ENCODE measurements at places on chromosomes 2 and 18.

DNA sequence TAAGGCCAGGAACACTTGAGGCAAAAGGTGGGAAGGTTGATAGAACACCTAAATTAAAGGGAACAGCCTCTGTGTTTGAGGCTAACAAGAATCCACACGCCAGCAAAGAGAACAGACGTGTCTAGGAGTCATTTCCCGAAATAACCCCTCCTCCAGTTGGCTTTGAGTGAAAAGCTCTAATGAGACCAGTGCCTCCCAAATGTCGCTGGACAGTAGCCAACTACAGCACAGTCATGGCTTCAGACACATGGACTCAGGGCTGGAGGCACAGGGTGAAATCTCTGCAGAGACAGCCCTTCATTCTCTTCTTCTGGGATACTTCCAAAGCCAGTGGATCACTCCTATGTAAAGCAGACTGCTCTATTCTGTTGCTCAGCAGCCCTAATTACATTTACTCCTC is 49.6 kb downstream of the SOWAHC start:
- no peaks in the 10 kb centered on the region for H3K4me1 ChIP-seq
- no peak overlapping the region for H3K4me3 ChIP-seq
- no peaks in the 10 kb centered on the region for H3K36me3 ChIP-seq

- peak overlapping the region; percentile 68 for H3K27ac ChIP-seq
- no peak overlapping the region for H3K4me3 ChIP-seq
- H3K27me3 ChIP-seq: no peaks in the 10 kb centered on the region
- H3K36me3 ChIP-seq: peaks cover 68% of the 10 kb centered on the region
- no peak for DNase-seq
These were observed 5.0 kb downstream of the NDUFS1 start for GRCh38 chr2:206154197-206154596.

DNA sequence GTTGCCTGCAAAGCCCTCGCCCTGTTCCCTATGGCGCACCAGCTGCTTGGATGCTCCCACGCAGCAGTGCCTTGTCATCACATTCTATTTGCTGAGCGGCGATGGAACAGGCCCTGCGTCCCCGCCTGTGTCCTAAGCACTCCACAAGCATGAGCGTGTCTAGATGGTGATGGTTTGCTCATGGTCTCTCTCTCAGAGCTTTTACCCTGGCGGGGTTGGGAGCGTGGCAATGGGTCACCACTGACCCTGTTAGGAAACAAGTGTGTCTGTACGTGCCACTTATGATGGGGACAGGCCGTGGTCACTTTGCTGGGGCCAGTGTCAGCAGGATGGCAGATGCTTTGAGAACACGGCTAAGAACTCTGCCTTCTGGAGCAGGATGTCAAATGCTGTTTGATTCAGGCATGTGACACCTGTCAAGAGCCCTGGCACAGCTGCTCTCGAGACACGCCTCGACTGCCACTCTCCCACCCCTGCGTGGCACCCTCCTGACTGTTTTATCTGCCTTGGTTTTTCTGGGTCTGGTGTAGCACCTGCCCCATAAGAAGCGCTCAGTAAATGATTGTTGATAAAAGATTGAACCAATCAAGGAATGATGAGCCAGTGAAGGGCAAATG is 44.2 kb downstream of the RRM2 start:
- H3K4me1 ChIP-seq: no peaks in the 10 kb centered on the region
- DNase-seq: no peak
- no peak overlapping the region for H3K4me3 ChIP-seq
- peak overlapping the region; percentile 38 for H3K27ac ChIP-seq
- H3K36me3 ChIP-seq: peaks cover 17% of the 10 kb centered on the region

GRCh38 chr2:204407204-204408014 is 137.9 kb upstream of the PARD3B start:
- no peak for DNase-seq
- H3K36me3 ChIP-seq: peaks cover under 1% of the 10 kb centered on the region
- peaks cover 16% of the 10 kb centered on the region for H3K27me3 ChIP-seq
- no peak overlapping the region for H3K4me3 ChIP-seq
- no peak overlapping the region for H3K27ac ChIP-seq

- H3K4me3 ChIP-seq: no peak within 1 kb of the TSS
- peaks cover 17% of the 10 kb centered on the region for H3K27me3 ChIP-seq
- no peaks in the 10 kb centered on the region for H3K4me1 ChIP-seq
- H3K36me3 ChIP-seq: no peaks in the 10 kb centered on the region
These were observed at the start of gene FAM237A for GRCh38 chr2:206642075-206643025. Gene FAM237A (plus strand): TSS chr2:206642487. CDS start chr2:206644237, 1,750 bp downstream.

- no peaks in the 10 kb centered on the region for H3K27me3 ChIP-seq
- no peak overlapping the region for H3K27ac ChIP-seq
- H3K4me3 ChIP-seq: no peak overlapping the region
- peaks cover 98% of the 10 kb centered on the region for H3K36me3 ChIP-seq
- no peak for DNase-seq
- peaks cover 3% of the 10 kb centered on the region for H3K4me1 ChIP-seq
These were observed 33.6 kb downstream of the RNMT start for GRCh38 chr18:13760047-13760446.

GRCh38 chr2:64086347-64087082 is 57.7 kb downstream of the PELI1 start:
- H3K36me3 ChIP-seq: peaks cover 17% of the 10 kb centered on the region
- peak overlapping the region; percentile 16 for H3K27ac ChIP-seq
- H3K4me1 ChIP-seq: peaks cover 14% of the 10 kb centered on the region
- H3K4me3 ChIP-seq: no peak overlapping the region

DNA sequence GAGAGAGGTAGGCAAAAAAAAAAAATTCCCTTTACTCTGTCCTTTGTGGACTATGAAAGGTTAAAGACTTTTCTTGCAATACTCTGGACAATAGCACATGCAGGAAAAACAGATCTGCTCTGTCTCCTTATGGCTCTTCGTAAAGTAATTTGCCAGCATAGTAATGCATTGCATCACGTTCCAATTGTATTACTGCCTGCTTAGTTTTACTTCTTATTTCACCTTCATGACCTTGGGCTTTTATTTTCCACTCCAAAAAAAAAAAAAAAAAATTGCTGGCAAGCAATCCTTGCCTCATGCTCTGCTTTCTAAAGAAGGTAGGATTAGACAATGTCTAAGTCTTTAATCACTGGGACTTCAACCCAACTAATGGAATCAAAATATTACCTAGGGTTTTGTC is 1802.7 kb downstream of the SUCLG1 start:
- H3K27ac ChIP-seq: no peak overlapping the region
- DNase-seq: no peak
- no peaks in the 10 kb centered on the region for H3K4me1 ChIP-seq
- H3K27me3 ChIP-seq: no peaks in the 10 kb centered on the region

DNA sequence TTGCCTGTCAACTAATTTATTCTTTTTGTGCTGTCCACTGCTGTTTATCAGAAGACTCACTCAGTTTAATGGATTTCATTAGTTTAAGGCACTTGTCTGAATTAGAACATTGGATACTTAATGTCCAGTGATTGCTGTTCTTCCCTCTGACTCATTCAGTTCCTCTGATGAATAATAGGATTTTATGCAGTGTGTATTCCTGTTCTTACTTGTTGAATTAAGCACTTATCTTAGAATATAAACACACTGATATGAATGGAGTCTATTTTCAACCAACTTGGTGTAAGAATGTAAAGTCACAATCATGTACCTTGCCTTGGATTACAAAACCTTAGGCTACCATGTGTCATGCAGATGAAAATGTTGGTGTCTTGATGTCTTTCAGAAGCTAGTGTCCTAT is 87.0 kb upstream of the PROKR1 start:
- peaks cover 10% of the 10 kb centered on the region for H3K4me1 ChIP-seq
- no peak overlapping the region for H3K4me3 ChIP-seq
- H3K36me3 ChIP-seq: no peaks in the 10 kb centered on the region
- no peaks in the 10 kb centered on the region for H3K27me3 ChIP-seq

- H3K4me1 ChIP-seq: no peaks in the 10 kb centered on the region
- no peak for DNase-seq
- no peak overlapping the region for H3K27ac ChIP-seq
- H3K36me3 ChIP-seq: no peaks in the 10 kb centered on the region
These were observed 125.9 kb downstream of the PXDN start for GRCh38 chr2:1618191-1618961.

GRCh38 chr18:24989760-24990593 is 362.0 kb downstream of the ZNF521 start:
- H3K27me3 ChIP-seq: peaks cover 6% of the 10 kb centered on the region
- no peaks in the 10 kb centered on the region for H3K4me1 ChIP-seq
- no peak overlapping the region for H3K4me3 ChIP-seq
- no peaks in the 10 kb centered on the region for H3K36me3 ChIP-seq
- H3K27ac ChIP-seq: no peak overlapping the region

- H3K4me1 ChIP-seq: no peaks in the 10 kb centered on the region
- H3K27ac ChIP-seq: no peak overlapping the region
- DNase-seq: no peak
- peaks cover 19% of the 10 kb centered on the region for H3K27me3 ChIP-seq
- no peak overlapping the region for H3K4me3 ChIP-seq
These were observed 150.2 kb downstream of the TTC32 start for GRCh38 chr2:19751631-19752030.

GRCh38 chr2:95343429-95344214 is 46.5 kb downstream of the KCNIP3 start:
- H3K27ac ChIP-seq: no peak overlapping the region
- H3K4me1 ChIP-seq: peaks cover 2% of the 10 kb centered on the region
- peak; percentile 12 for DNase-seq
- H3K4me3 ChIP-seq: no peak overlapping the region
- H3K27me3 ChIP-seq: peaks cover 62% of the 10 kb centered on the region
- H3K36me3 ChIP-seq: no peaks in the 10 kb centered on the region

- no peak for DNase-seq
- no peak overlapping the region for H3K27ac ChIP-seq
- H3K36me3 ChIP-seq: no peaks in the 10 kb centered on the region
- H3K4me1 ChIP-seq: no peaks in the 10 kb centered on the region
- H3K27me3 ChIP-seq: no peaks in the 10 kb centered on the region
These were observed 25.3 kb downstream of the FSHR start for GRCh38 chr2:49129034-49129433.

GRCh38 chr2:55236992-55237543 is 4.6 kb downstream of the RPS27A start:
- peak overlapping the region; percentile 26 for H3K27ac ChIP-seq
- no peak for DNase-seq
- H3K27me3 ChIP-seq: no peaks in the 10 kb centered on the region

GRCh38 chr2:180618570-180618969 is 361.8 kb upstream of the UBE2E3 start:
- H3K36me3 ChIP-seq: no peaks in the 10 kb centered on the region
- no peaks in the 10 kb centered on the region for H3K4me1 ChIP-seq
- H3K27ac ChIP-seq: no peak overlapping the region
- H3K27me3 ChIP-seq: peaks cover 3% of the 10 kb centered on the region
- no peak for DNase-seq
- no peak overlapping the region for H3K4me3 ChIP-seq

GRCh38 chr2:118576109-118576855 is 271.2 kb downstream of the EN1 start:
- no peaks in the 10 kb centered on the region for H3K4me1 ChIP-seq
- H3K27me3 ChIP-seq: peaks cover 11% of the 10 kb centered on the region
- H3K36me3 ChIP-seq: no peaks in the 10 kb centered on the region
- DNase-seq: no peak
- H3K4me3 ChIP-seq: no peak overlapping the region
- no peak overlapping the region for H3K27ac ChIP-seq

GRCh38 chr2:237209885-237210284 is 124.2 kb downstream of the COPS8 start:
- H3K4me1 ChIP-seq: no peaks in the 10 kb centered on the region
- no peak overlapping the region for H3K4me3 ChIP-seq
- H3K36me3 ChIP-seq: no peaks in the 10 kb centered on the region
- no peak overlapping the region for H3K27ac ChIP-seq
- peaks cover 45% of the 10 kb centered on the region for H3K27me3 ChIP-seq

DNA sequence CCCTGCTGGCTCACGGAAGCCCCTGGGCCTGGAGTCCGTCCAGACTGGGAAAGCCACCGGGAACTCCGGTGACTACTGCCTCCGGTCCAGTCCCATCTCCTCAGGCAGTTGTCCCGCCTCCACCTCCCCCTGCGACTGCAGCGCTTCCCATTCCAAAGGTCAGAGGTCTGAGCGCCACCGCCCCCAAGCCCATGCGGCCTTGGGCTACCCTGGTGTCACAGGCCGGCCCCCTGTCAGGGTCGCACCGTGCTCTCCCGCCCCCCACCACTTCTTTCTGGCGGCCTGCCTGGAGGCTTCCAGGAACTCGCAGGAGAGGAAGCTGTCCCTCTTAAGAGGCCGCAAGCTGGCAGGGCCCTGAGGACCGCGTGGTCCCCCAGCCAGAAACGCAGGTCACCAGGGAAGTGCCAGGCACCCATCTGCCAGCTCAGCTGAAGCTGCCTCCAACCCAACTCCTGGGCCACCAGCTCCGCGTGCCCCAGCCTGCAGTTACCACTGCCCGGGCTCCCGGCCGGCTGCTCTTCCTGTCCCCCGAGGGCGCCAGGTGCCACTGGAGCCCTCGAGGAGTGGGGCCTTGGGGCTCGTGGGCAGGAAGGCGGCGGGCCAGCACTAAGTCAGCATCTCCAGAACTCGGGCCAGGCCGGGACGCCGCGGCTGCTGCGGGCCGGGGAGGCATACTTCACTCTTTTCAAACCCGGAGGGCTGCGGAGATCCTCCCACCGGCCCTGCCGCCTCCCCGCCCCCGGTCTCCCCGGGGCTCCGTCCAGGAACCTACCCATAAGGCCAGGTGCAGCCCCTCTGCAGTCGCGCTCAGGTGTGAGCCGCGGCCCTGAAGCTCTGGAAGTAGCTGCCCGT is 83.3 kb upstream of the POMC start:
- H3K36me3 ChIP-seq: peaks cover 85% of the 10 kb centered on the region
- peaks cover 52% of the 10 kb centered on the region for H3K4me1 ChIP-seq
- no peaks in the 10 kb centered on the region for H3K27me3 ChIP-seq
- peak; percentile 74 for DNase-seq
- peak overlapping the region; percentile 83 for H3K4me3 ChIP-seq
- peak overlapping the region; percentile 93 for H3K27ac ChIP-seq

GRCh38 chr2:128568106-128568505 is 249.4 kb upstream of the HS6ST1 start:
- no peaks in the 10 kb centered on the region for H3K4me1 ChIP-seq
- no peak for DNase-seq

- no peak overlapping the region for H3K4me3 ChIP-seq
- H3K4me1 ChIP-seq: peaks cover 6% of the 10 kb centered on the region
- no peak for DNase-seq
- peaks cover 10% of the 10 kb centered on the region for H3K27me3 ChIP-seq
These were observed 225.2 kb upstream of the TANK start for GRCh38 chr2:160934991-160935390.

DNA sequence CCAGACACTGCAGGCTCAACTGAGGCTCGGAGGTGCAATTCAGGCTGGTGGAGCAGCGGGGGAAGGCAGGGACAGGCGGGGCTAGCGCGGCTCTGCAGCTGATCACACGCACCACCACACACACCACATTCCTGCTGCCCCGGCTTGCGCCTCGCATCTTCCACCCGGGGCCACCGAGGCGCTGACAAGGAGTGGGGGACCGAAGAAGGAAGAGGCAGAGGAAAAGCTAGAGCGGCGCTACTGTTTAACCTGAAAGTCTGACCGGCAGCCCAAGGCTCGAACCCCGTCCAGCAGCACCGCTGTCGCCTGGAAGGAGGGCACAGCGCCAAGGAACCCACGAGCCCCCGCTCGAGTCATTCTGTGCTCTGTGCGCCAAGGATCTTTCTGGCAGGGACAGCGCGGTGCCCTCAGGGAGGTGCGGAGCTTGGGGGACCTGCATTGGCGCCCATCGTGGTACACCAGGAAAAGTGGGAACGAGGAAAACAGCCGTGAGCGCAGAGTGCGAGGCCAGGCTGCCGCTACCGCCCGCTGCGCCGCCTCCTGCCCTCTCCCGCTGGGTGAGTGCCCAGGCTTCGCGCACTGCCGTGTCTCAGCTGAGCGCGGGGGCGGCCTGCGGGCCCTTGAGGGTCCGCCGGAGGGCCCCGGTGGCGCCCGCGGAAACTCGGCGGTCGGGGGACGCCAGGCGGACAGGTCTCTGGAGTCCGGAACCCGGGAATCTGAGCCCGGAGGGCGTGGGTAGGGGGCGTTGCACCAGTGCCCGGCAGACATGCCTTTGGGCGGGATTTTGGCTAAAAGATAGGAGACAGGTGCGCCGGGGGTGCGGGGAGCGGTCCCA is 860 bp upstream of the KCNJ3 start:
- DNase-seq: no peak
- no peaks in the 10 kb centered on the region for H3K36me3 ChIP-seq
- H3K4me3 ChIP-seq: no peak overlapping the region
- H3K4me1 ChIP-seq: peaks cover 5% of the 10 kb centered on the region
- H3K27me3 ChIP-seq: peaks cover 41% of the 10 kb centered on the region
- no peak overlapping the region for H3K27ac ChIP-seq
